Osteocyte (in vitro differentiated cells): ENCODE measurements at places on chromosomes 1 and 21. TPM values are rescaled to one million over a fixed set of nuclear protein-coding genes. Genes with fewer than 3 reads are reported as not detected.
A peak's percentile ranks its signal among the peaks of the same experiment; 100 is the strongest.

DNA sequence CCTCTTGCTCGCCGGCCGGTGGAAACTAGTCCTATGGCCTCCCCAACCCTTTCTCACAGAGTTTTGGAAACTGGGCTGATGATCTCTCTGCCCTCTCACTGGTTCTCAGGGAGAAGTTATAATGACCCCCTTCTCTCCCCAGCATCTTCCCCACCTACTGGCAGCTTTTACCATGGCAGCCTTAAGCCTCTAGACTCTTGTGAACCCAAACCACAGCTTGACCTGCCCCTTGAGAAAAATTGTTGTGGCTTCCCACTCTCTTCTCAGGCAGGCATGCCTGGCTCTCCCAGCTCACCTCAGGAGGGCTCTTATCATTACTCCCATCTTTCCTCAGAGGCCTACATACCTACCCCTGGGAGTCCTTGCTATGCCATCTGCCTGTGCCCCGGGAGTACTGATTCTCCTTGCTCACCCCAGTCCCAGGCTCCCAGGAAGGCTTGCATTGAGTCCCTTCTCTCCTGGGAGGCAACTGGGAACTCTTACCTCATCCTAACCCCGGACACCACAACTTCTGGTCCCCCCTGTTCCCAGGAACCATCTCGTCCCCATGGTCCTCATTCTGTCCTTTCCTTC lies 1.6 kb downstream of the NSUN4 start:
- peak overlapping the region; percentile 99 for H3K4me3 ChIP-seq
- H3K36me3 ChIP-seq: peaks cover 19% of the 10 kb centered on the region
- peak overlapping the region; percentile 100 for H3K27ac ChIP-seq
- H3K4me1 ChIP-seq: peaks cover 32% of the 10 kb centered on the region
- no peak for DNase-seq

DNA sequence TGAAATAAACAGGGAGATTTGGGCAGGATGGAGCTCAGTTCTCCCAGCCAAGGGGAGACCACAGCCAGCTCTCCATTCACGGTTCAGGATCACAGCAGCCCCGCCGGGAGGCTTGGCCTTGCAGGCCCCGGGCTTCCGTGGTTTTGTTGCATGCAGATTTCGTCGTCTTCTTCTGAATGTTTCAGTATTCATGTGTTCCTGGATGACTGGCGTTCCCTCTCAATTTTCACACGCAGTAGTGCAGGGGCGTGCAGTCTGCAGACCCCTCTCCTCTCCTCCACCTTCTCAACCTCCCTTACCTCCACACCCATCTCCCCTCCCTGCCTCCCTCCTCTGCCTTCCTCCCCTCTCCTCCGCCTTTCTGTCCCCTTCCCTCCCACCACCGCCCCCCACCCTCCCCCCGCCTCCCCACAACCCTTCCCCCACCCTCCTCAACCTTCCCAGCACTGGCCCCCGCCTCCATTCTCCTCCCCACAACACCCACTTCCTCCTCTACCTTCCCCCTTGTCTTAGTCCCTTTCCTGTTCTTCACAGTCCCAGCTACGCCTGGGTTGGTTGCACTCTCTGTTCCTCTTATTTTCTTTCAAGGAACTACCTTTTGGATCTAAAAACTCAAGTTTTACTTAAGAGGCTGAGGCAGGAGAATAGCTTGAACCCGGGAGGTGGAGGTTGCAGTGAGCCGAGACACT lies 8.4 kb upstream of the SLC19A1 start:
- peaks cover 8% of the 10 kb centered on the region for H3K27me3 ChIP-seq
- DNase-seq: no peak
- no peak overlapping the region for H3K4me3 ChIP-seq
- no peaks in the 10 kb centered on the region for H3K36me3 ChIP-seq
- H3K4me1 ChIP-seq: peaks cover 10% of the 10 kb centered on the region

GRCh38 chr1:18464665-18465050 lies 16.1 kb upstream of the KLHDC7A start:
- H3K4me3 ChIP-seq: no peak overlapping the region
- H3K36me3 ChIP-seq: no peaks in the 10 kb centered on the region
- H3K27ac ChIP-seq: no peak overlapping the region
- no peaks in the 10 kb centered on the region for H3K4me1 ChIP-seq
- no peaks in the 10 kb centered on the region for H3K27me3 ChIP-seq
- DNase-seq: no peak

- no peaks in the 10 kb centered on the region for H3K4me1 ChIP-seq
- H3K36me3 ChIP-seq: no peaks in the 10 kb centered on the region
- no peak overlapping the region for H3K4me3 ChIP-seq
- no peak overlapping the region for H3K27ac ChIP-seq
These were observed 64.3 kb upstream of the TRABD2B start for GRCh38 chr1:48061162-48062136.

GRCh38 chr1:41882068-41882477 lies 36.6 kb downstream of the HIVEP3 start:
- peaks cover under 1% of the 10 kb centered on the region for H3K4me1 ChIP-seq
- no peaks in the 10 kb centered on the region for H3K36me3 ChIP-seq
- H3K27me3 ChIP-seq: no peaks in the 10 kb centered on the region
- no peak overlapping the region for H3K27ac ChIP-seq
- H3K4me3 ChIP-seq: no peak overlapping the region

DNA sequence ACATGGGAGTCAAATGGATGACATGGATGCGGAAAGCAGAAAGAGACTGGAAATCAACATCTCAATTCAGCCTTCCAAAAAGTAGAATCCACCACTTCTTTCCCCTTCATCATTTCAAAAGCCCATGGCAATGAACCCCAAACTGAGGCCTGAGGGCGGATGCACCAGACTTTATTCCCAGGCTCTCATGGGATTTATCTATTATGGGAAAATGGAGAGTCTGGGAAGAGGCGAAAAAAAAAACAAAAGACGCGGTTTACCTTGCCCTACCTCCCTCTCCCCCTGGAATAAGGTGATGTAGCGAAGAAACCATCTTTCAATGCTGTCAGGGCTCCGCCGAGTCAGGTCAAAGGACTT lies 624 bp downstream of the KIFAP3 start:
- peak overlapping the region; percentile 90 for H3K27ac ChIP-seq
- H3K36me3 ChIP-seq: peaks cover 14% of the 10 kb centered on the region
- DNase-seq: no peak
- peak overlapping the region; percentile 98 for H3K4me3 ChIP-seq

- H3K36me3 ChIP-seq: no peaks in the 10 kb centered on the region
- H3K27me3 ChIP-seq: peaks cover 22% of the 10 kb centered on the region
- no peak for DNase-seq
These were observed 72.1 kb upstream of the SIM2 start for GRCh38 chr21:36626791-36627190.

DNA sequence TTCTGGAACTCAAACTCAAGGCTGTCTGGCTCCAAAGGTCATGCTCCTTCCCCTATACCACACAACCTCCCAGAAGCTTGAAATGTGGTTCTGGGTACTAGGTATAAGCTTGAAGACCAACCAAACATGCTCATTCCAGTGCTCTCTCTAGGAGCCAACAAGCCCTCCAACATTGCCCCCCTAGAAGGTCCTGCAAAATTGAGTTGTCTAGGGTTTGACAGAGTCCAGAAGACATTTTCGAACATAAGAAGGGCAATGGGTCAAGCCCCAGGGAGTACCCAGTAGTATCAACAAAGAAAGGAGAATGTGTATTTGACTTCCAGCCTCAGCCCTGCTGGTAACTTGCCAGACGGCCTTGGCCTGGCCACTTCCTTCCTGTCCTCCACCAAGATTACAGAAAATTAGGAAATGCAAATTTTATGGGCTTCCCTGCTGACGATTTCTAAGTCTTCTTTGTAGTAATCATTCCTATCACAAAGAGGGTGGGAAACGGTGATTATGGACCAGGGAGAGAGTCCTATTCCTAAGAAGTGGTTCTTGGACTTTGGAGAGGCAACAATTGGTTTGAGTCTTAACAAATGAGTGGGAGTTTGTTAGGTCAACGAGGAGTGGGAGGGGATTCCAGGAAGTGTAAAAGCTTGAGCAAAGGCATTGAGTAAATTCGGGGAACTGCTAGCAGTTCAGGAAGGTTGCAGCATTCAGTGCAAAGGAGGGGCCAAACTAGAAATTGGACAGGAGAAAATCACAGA lies 18.7 kb upstream of the SLAMF1 start:
- peaks cover 13% of the 10 kb centered on the region for H3K27me3 ChIP-seq
- H3K4me1 ChIP-seq: no peaks in the 10 kb centered on the region
- no peak overlapping the region for H3K4me3 ChIP-seq
- no peaks in the 10 kb centered on the region for H3K36me3 ChIP-seq
- no peak for DNase-seq

DNA sequence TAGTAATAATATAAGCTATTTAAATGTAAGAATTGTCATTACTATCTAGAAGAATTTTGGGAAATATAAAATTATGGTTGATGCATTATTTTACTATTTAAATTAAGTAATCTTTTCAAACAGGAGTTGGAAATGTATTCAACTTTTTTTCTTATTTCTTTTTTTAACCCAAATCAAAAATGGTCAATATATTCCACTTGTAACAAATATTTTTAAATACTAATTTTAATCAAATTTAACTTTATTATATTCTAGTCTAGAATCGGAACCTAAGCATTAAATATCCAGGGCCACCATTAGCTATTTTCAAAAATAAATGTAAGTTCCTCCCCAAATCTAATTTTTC lies 37.2 kb upstream of the S1PR1 start:
- H3K27me3 ChIP-seq: no peaks in the 10 kb centered on the region
- H3K4me1 ChIP-seq: peaks cover 5% of the 10 kb centered on the region
- H3K4me3 ChIP-seq: no peak overlapping the region
- no peaks in the 10 kb centered on the region for H3K36me3 ChIP-seq
- no peak overlapping the region for H3K27ac ChIP-seq
- DNase-seq: no peak

DNA sequence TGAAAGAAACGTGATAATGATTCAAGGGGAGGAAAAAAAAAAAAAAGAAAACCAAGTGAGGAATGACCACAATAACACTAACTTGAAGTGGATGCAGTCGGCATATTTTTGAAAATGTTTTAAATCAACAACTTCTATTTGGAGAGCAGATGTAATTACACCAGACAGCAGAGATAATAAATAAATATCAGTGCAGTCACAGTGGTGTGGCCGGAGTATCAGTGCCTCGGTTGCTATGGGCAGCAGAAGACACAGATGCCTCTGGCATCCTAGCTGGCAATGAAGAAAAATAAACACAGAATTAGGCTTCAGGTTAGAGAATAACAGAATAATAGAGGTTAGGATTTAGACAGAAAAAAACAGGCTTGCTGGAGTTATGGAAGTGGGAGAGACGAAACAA lies 888.3 kb downstream of the LTN1 start:
- DNase-seq: no peak
- no peaks in the 10 kb centered on the region for H3K27me3 ChIP-seq
- H3K4me3 ChIP-seq: no peak overlapping the region
- peaks cover 9% of the 10 kb centered on the region for H3K4me1 ChIP-seq
- H3K36me3 ChIP-seq: no peaks in the 10 kb centered on the region

GRCh38 chr21:44710294-44710665 lies 1.1 kb downstream of the TSPEAR start:
- no peak overlapping the region for H3K4me3 ChIP-seq
- H3K27ac ChIP-seq: no peak overlapping the region
- peaks cover 7% of the 10 kb centered on the region for H3K4me1 ChIP-seq
- no peaks in the 10 kb centered on the region for H3K36me3 ChIP-seq
- H3K27me3 ChIP-seq: peaks cover 72% of the 10 kb centered on the region
- DNase-seq: peak; percentile 82

- H3K4me3 ChIP-seq: no peak overlapping the region
- no peak for DNase-seq
- H3K27me3 ChIP-seq: no peaks in the 10 kb centered on the region
- H3K36me3 ChIP-seq: no peaks in the 10 kb centered on the region
These were observed 38.6 kb downstream of the NFIA start for GRCh38 chr1:61120998-61121397.

DNA sequence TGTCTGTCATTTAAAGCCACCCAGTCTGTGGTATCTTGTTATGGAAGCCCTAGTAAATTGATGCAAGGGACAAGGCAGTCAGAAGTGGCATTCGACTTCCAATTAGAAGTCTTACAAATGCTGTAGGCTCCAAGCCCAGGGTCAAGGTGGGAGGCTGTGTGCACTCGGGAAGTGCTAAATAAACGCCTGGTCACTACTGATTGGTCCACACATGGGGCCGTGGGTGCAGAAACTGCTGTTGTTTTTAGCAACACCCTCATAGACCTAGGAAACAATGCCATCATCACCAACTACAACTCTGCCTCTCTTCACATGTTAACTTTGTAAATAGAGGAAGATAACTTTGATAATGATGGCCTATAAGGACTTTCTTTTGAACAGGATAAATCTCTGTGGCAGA lies 20.2 kb upstream of the ZBTB21 start:
- no peaks in the 10 kb centered on the region for H3K4me1 ChIP-seq
- no peak for DNase-seq
- H3K36me3 ChIP-seq: no peaks in the 10 kb centered on the region
- no peak overlapping the region for H3K27ac ChIP-seq
- no peak overlapping the region for H3K4me3 ChIP-seq
- H3K27me3 ChIP-seq: no peaks in the 10 kb centered on the region

- H3K4me1 ChIP-seq: peaks cover 17% of the 10 kb centered on the region
- no peak overlapping the region for H3K4me3 ChIP-seq
- H3K27me3 ChIP-seq: no peaks in the 10 kb centered on the region
- no peak overlapping the region for H3K27ac ChIP-seq
- no peak for DNase-seq
These were observed 78.9 kb downstream of the CD46 start for GRCh38 chr1:207830788-207831187.

GRCh38 chr1:248820041-248820585 lies 5.6 kb downstream of the SH3BP5L start:
- H3K4me1 ChIP-seq: peaks cover 43% of the 10 kb centered on the region
- DNase-seq: no peak
- no peak overlapping the region for H3K27ac ChIP-seq
- no peaks in the 10 kb centered on the region for H3K27me3 ChIP-seq
- H3K36me3 ChIP-seq: peaks cover 30% of the 10 kb centered on the region

DNA sequence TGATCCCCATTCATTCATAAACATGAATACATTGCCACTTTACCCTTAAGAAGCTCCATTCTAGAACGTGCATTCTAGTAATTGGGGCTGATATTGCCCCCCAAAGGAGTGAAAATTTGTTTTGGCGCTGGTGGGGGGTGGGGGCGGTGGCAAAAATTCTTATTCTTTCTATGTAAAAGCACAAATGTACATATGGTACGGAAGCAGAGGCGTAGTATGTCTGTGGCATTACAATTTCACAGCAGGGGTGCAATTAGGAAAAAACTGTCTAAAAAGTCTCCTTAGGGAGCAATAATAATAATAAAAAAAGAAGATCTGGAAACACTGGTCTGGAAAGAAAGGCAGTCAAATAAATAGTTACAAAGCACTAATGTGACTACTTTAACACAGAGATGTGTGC lies 40.4 kb upstream of the TMEM51 start:
- no peak overlapping the region for H3K27ac ChIP-seq
- peaks cover 5% of the 10 kb centered on the region for H3K27me3 ChIP-seq
- peaks cover 2% of the 10 kb centered on the region for H3K36me3 ChIP-seq
- no peak for DNase-seq

The OR2G6 gene
- not detected in 2 replicates for total RNA-seq

The GUCA2B gene
- not detected in 2 replicates for total RNA-seq

The OR6N1 gene
- total RNA-seq: not detected in 2 replicates

The KLHDC8A gene
- not detected in 2 replicates for total RNA-seq

The S100A11 gene
- total RNA-seq: 443 and 446 TPM in 2 replicates

The CELF3 gene
- not detected in 2 replicates for total RNA-seq

The FAM72C gene
- 0.27 and 0.65 TPM in 2 replicates for total RNA-seq

The CRNN gene
- not detected in 2 replicates for total RNA-seq
